ENCODE measurements at places on chromosomes 3 and 15.

DNA sequence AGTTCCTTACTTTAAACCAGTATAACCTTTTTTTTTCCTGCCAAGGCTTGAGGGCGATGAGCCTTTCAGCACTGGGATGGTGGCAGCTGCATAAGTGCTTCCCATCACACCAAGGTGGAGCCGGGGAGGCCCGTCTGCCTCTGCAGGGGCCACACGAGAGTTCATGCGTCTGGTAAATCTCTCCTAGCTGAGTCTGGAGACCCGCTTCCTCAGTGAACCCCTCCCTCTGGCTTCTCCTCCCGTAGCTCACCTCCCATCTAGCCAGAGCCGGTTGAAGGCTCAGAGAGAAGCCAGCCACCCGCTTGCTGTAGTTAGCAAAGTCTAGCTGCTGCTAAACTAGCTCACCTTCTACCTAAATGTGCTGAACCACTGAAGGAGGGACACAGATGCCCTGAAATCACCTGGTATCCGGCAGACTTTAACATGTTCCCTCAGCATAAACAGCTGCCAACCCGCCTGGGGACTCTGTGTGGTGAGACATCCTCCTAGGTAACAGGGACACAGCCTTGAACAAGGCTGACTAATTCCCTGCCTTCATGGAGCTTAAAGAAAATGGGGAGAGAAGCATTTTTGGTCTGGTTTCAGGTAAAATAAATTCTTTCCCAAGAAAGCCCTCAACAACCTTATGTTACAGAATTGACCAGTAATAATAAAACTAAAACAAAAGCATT, 42.9 kb downstream of the RLBP1 start:
- no peak for DNase-seq

GRCh38 chr3:159945930-159946329, 42.7 kb upstream of the IL12A start:
- DNase-seq = no peak

DNA sequence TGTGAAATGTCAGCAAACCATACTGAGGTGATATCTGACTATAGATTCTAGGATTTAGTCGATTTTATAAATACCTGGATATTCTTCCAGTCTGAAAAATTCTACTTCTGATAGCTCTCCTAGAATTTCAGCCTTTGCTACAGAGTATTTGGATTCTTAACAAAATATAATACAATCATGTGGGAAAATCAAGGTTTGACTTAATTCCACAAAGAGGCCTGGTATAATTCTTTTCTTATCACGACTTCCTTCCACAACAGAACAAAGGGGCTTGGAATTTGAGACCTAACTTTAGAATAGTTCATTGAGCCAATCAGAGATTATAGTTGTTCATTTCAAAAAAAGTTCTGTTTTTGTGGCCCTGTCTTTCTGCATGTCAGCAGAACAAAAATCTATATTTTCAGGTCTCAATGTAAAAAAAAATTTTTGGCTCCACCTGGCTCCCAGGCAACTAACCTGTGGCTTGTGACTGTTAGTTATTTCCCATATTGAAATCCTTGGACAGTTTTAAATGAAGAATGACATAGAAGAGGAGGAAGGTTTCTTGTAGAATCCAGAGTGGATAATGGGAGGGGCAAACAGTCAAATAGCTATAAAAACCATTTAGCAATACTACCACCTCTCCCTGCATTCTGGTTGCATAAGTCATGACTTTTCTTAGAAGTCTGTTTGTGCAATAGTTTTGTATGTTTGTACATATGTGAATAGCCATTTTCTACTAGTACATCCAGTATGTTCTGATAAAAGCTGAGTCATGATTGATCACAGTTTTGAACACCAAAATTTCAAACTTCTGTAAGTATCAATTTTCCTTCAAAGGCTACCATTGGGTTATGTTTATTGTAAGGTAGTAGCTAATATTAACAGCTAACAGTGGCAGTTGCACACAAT, 4.0 kb downstream of the TM4SF1 start:
- DNase-seq = no peak

DNA sequence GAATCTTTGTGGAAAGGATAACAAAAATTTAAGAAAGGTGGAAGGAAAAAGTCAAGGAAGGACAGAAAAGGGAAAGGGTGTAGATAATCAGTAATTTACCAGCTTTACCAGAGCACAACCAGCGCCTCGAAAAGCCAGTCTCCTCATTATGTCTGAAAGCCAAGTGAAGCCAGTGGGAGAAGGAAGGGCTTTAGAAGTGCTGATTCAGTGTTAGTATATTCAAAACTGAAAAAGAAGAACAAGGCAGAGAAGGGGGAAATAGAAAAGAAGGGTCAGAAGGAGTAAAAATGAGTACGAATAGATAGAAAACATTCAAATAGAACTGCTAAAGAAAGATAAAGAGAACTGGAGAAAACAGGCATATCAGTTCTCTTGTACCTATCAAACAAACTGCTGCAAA, 4.1 kb downstream of the PBRM1 start:
- no peak for DNase-seq

GRCh38 chr3:176663387-176663786, 533.9 kb downstream of the TBL1XR1 start:
- DNase-seq = no peak

- no peak for DNase-seq
Measured at GRCh38 chr3:71541313-71541712, 42.2 kb downstream of the FOXP1 start.
